ENCODE measurements at places on chromosomes 7 and 10.

GRCh38 chr10:22477334-22478287 lies 132.3 kb downstream of the SPAG6 start:
- no peak for DNase-seq

- DNase-seq = no peak
Observed at GRCh38 chr10:30378201-30378995, 29.3 kb upstream of the MTPAP start.

GRCh38 chr10:119675483-119676170 lies 24.4 kb downstream of the BAG3 start:
- DNase-seq = no peak

DNA sequence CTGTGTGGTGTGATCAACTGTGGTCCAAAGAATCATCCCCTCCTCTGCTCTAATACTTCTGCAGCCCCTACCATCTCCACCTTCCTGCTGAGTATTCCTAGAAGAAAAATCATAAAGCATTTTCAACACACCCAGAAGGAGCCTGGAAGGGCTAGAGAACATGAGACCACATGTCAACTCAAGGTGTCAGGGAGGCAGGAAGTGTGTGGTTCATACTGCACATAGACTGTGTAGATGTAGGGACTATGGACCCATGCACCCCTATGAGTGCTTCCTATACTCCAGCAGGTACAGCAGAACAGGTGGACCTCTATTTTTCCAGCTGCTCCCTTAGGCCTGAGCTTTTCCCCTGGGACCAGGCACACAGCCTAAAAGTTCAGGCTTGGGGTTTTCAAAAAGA lies 2.6 kb upstream of the ZNF746 start:
- DNase-seq = no peak

DNA sequence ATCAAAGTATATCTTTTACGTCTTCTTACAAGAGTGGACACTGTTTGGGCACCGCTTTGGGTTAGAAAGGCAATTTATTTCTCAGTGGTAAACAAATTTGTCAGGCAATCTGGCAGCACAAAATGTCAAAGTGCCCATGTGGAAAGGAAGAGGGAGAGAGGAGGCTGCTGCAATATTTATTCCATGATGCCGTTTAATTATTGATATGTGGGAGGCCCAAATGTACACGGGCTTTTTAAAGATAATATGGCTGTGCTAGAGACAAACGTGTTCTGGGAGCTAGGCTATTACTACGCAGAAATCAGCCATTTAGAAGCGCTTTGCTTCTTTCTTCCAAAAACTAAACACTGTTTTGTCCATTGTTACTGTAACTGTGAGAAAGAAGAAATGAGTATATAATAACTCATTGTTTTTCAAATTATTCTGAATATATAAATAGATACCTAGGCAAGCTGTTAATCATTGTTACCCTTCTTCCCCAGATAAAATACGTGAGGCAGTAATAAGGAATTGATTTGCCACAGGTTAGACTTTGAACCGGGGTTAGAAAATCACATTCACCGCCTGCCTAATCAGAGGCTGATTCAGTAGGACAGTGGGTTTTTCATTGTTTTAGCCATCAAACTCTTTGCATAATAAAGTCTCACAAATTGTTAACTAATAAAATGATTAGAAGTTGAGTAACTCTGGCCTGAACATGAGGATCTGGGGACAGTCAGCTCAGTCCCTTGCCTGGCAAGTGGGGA lies 116.5 kb upstream of the FRMD4A start:
- no peak for DNase-seq

GRCh38 chr7:64099656-64100531 lies 54.7 kb downstream of the ZNF727 start:
- DNase-seq = no peak

GRCh38 chr7:100745184-100745583 lies 11.8 kb downstream of the ZAN start:
- peak; percentile 86 for DNase-seq

DNA sequence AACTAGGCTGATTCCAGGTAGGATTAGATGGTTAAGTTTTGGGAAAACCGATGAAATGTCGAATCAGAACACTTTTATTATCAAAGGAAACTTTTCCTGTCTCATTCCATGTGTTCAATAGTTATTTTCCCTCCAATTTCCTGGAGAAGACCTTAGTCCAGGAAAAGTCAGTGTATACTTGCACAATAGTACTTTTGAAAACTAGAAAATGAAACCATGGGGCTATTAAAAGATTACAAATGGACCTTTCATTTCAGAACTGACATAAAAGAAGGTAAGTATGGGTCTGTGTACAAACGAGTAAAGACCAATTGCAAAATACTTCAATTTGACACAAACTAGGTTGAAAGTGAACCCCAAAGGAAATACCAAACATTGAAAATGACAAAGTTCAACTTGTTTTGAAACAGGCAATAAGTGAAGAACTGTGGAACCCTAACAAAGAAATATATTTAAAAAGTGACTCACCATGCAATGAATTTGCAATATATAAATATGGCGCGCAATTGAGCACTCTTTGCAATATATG lies 2.1 kb downstream of the AVPI1 start:
- DNase-seq = no peak

DNA sequence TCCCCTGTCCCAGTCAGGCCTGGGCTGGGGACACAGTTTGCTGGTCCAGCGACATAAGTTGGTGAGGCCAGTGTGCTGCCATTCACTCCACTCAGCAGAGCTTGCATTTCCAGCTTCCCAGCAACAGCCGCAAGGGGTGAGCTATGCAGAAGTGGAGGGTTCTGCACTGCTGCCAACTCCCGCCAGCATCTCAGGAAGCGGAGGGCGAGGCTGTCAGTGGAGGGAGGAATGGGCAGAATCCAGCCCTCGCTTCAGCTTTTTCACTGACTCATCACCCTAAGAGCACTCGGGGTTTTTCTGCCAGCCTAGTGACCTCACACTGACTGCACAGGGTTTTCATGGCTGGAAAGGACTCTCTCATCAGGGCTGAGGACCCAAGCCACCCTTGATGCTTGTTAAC lies 625.1 kb upstream of the MKI67 start:
- peak; percentile 32 for DNase-seq

All from femur (tissue), 1 donor.